Panc1 (cell line): ENCODE measurements at places on chromosomes 12 and 14.

DNA sequence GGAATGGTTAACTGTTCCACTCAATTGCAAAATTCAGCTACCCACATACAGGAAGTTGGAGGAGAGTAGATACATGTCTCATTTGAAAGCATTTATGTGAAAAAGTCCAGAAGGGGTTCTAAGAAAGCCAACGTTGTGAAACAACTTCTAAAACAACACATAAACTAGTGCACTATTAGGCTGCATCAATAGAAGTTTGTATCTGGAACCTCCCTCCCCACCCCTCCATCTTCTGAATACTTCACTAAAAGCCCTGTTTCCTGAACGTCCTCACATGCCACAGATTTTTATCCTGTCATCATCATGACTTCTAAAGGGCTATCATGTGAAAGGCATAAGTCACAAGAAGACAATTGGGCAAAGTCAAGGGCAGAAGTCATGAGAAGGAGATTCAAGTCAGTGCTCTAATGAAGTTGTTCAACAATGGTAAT lies 5.5 kb downstream of the KRT79 start:
- DNase-seq = no peak

DNA sequence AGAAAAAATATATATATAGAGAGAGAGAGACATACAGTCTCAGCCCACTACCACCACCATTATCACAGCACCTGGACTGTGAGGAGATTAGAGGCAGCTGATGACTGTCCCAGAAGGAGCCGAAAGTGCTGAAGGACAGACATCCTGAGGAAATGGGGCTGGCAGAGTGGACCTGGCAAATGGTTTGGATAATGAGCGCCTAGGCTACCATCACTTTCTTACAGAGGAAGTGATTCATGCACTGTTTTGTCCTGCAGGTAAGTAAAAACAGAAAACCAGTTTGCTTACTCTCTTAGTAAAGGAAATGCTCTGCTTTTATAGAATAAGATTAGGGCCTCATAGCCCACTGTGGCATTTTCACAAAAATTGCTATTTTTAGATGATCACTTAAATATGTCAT lies 28.6 kb upstream of the DNM1L start:
- DNase-seq = no peak

- no peak for DNase-seq
Observed at GRCh38 chr14:24851406-24851805, 198.5 kb downstream of the STXBP6 start.

DNA sequence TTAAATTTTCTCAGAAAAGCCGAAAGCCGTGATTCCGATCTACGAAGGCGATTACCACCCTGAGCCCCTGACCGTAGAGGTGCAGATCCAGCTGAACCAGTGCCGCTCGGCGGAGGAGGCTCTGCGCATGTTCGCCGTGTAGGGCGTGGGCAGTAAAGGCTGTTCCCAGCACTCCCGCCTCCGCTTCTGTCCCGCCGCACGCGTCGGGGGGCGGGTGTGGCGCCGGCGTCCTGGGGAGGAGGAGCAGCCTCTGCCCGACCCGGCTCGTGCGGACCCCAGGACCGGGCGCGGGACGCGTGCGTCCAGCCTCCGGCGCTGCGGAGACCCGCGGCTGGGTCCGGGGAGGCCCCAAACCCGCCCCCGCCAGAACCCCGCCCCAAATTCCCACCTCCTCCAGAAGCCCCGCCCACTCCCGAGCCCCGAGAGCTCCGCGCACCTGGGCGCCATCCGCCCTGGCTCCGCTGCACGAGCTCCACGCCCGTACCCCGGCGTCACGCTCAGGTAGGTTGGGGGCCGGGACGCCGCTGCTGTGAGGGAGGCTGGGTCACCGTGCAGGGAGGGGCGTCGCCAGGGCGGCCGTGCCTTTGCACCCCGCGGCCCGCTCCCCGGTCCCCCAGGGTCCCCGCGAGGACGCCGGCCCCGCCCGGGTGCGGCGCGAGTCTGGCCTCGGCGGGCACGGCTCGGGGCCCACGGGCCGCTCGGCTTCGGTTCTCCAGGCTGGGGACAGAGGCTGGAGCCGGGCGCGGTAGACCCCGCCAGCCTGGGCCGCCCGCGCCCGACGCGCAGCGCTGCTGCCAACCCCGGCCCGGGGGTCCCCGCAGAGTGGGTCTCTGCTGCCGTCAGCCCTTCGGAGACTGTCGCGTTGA lies at the start of gene B3GNT4:
B3GNT4 (plus strand) TSS at position 409 of the 866 bp plus-strand sequence. CDS start 910 bp downstream, outside the sequence.
- DNase-seq = no peak

GRCh38 chr14:54840336-54840735 lies 62.3 kb downstream of the GCH1 start:
- DNase-seq = no peak

GRCh38 chr12:91023326-91024004 lies 18.7 kb upstream of the EPYC start:
- DNase-seq = no peak

DNA sequence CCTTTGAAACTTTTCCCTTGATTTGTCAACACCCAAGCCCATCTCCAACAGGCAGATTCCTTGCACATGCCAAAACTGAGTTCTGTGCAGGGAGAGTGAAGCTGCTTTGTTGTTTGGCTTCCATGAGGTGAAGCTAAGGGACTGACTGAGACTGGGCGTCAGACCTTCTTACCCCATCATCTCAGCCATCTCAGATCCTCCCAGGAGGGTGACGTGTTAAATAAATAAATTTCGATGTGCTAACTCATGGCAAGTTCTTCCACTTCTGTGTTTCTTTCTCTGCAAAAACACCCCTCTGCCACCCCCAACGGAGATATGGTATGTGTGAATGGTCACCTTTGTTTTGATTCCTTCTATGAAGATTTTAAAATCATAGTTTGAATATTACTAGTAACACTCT lies 17.8 kb downstream of the UTP20 start:
- DNase-seq = no peak

DNA sequence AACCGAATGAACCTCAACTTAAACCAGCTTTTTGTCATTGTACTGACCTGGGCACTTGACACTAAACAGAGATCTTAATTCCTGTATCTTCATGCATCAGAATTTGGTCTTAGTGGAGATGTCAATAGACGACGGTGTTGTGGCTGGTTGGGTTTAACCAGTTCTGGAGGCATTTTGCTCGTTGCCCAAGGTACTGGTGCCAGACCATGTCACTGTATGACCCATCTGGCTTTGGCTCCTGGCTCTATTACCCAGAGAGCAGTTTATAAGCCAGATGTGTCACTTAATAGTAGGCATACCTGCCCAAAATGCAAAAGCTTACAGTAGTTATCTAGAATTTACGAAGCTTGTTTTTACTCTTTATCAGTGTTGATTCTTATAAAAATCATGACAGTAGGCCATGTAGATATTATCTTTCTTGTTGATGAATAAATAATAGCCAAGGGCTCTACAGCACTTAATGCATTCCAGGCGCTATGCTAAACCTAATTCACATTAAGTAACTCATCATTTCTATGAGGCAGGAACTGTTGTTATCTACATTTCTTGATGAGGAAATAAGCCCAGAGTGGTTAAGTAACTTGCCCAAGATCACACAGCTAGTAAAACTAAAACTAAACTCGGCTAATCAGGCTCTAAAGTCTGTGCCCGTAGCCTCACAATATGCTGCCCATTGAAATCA lies 179.7 kb upstream of the HIF1A start:
- no peak for DNase-seq

- DNase-seq = no peak
Observed at GRCh38 chr12:113424915-113425823, 3.0 kb downstream of the SDSL start.

- DNase-seq = no peak
Observed at GRCh38 chr14:99099051-99099787, 172.8 kb downstream of the BCL11B start.

- DNase-seq = no peak
Observed at GRCh38 chr12:3631759-3632158, 121.2 kb downstream of the CRACR2A start.

- DNase-seq = no peak
Observed at GRCh38 chr14:64296561-64296960, 2.4 kb upstream of the ESR2 start.

DNA sequence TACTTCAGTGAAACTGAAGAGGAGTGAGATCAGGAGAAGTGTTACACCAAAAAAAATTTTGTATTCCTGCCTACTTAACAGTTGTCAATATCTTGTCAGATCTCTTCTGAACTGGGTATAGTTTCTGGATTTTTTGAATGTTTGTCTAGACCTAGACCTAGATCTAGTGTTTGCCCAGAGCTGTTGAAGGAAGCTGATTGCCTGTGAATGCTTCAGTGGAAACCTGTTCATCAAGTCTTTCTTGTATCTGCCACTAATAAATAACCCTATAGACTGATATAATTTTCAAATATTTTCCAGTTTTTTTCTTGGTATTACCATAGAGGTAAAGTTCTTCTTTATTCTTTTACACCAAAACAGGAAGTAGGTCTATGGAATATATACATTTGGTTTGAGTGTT lies 781.5 kb upstream of the FBXO33 start:
- no peak for DNase-seq
